ENCODE measurements at places on chromosomes 11 and 22.

- DNase-seq, result no peak
Observed at GRCh38 chr11:100857236-100858005, 170.3 kb downstream of the ARHGAP42 start.

DNA sequence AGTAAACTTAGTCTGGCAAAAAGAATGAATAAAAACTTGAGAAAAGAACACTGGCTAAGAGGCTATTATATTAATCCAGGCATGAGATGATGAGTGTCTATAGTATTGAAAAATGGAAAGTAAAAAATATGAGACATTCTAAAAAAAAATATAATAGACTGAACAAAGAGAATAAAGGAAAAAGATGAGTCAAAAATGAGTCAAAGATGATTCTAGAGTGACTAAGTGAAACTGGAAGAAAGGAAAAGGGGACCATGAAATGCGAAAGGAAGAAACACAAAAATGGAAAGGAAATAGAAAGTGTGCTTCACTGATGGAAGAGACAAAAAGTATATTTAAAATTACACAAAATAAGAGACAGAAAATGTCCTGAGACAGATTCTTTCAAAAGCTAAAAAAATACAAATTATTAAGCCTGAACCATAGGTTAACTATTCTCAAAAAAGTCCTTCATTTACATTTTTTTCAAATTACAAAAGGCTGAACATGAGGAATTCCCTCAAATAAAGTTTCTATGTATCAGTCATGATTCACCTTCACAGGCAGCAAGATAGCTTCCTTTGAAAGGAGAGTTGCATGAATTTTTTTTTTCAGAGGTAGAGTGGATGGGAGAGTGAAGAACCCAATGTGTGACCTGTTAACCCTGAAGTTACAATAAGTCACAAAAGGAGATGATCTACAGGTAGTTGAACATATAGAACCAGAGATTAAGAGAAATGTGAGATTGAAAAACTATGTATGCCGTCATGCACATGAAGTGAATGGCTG, 75.2 kb downstream of the EIF3M start:
- peak; percentile 65 for DNase-seq

DNA sequence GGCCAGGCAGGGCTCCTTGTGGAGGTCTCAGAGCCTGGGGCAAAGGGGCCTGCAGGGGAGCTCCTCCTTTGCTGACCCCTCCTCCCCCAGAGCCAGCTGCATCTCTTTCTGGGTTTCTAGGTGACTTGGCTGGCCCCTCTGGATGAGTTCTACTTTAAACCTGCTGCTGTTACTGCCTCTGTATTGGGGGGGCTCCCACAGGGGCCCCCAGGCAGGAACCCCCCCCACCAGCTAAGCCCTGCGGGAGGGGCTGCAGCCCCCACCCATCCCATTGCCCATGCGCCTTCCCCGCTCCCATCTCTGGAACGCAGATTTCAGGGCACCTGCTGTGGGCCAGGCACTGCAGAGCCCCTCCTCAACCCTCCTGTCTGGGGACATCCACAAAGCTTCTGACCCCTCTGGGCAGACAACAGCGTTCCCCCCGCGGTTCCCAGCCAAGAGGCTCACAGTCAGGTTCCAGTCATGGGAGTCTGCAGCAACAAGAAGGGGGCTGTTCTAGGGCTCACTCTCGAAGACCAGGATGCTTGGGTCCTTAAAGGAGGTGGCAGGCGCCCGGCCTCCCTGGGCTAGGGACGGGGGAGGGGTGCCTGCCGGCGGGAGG, 815 bp upstream of the PLCB3 start:
- no peak for DNase-seq

- DNase-seq, result peak; percentile 32
Observed at GRCh38 chr11:119091178-119091577, 6.5 kb downstream of the HMBS start.

GRCh38 chr22:45692549-45692948, 20.9 kb downstream of the ATXN10 start:
- peak; percentile 55 for DNase-seq

DNA sequence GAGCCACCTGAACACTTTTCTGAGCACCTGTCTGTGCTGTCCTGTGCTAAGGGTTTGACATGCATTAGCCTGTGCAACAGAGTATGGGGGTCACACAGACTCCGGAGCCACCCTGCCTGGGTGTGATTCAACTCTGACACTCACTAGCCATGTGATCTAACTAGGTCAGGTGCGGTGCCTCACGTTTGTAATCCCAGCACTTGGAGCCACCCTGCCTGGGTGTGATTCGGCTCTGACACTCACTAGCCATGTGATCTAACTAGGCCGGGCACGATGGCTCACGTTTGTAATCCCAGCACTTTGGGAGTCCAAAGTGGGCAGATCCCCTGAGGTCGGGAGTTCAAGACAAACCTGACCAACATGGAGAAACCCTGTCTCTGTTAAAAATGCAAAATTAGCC, 11.4 kb downstream of the UBE2L6 start:
- DNase-seq, result no peak

DNA sequence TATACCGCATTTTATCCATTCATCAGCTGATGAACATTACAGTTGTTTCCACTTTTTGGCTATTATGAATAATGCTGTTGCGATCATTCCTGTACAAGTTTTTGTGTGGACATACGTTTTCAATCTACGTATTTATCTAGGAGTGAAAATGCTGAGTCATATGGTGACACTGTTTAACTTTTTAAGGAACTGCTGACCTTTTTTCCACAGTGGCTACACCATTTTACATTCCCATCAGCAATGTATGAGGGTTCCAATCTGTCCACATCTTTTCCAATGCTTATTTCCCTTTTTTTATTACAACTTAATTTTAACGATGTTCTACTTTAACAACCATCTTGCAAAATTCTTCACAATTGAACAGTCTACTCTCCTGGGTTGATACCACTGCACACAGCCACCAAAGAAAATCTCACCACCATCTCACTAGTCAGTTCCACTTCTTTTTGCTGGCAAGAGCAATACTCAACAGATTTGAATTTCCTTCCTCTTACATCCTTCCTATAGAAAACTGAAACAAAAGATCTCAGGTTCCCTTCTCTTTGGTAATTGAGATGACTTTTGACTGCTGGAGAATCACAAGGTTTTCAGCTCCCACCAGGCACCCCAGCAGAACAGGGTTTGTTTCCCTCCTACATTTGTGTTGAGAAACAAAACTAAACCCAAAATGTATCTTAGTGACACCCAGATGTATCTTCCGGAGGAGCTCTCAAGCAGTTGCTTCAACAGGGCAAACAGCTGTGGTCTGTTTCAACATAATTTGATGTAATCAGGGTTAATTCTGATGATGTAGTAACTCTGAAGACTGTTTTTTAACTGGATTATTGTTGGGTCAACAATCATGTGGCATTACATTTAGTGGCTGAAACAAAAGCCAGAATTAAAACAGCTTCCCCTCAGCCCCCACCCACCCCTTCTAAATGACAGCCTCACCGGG, 7.0 kb upstream of the GAB2 start:
- peak; percentile 28 for DNase-seq

- DNase-seq, result no peak
Observed at GRCh38 chr22:44033287-44033686, 9.2 kb downstream of the PARVB start.

DNA sequence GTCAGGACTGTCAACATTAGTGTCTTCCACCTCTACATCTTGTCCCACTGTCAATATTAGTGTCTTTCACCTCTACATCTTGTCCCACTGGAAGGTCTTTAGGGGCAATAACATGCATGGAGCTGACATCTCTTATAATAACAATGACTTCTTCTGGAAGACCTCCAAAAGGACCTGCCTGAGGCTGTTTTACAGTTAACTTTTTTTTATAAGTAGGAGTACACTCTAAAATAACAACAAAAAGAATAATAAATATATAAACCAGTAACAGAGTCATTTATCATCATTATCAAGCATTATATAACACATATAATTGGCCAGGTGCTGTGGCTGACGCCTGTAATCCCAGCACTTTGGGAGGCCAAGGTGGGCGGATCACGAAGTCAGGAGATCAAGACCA, 57.5 kb downstream of the PAK1 start:
- DNase-seq, result no peak

DNA sequence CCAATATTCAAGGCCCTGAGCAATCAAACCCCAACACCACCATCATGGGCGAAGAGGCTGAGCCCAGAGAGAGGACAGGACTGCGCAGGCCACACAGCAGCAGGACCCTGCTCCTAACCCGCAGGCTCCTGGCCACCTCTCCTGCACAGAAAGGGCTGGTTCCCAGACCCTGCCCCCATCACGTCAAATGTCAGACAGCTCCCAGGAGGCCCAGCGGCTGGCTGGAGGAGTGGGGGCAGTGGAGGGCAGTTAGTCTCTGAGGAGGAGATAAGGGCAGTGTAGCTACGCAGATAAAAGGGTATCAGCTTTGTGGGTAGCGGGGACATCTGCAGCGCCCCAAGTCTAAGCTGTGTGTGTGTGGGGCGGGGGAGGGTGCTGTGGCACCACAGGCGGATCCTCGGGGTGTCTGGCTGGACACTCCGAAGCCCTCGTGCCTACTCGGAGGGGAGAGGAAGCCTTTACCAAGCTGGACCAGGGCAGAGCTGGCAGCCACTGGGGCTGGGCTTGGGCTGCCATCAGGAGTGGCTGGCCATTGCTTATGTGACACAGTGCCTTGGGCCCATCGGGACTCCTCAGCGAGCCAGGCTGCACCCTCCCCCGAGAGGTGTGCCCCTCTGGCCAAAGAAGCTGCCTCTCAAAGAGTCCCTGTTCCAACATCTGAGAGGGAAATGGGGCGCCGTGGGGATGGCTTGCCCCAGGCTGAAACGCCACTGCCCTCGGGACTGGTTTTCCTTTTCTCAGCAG, 21.5 kb downstream of the FADS3 start:
- no peak for DNase-seq

DNA sequence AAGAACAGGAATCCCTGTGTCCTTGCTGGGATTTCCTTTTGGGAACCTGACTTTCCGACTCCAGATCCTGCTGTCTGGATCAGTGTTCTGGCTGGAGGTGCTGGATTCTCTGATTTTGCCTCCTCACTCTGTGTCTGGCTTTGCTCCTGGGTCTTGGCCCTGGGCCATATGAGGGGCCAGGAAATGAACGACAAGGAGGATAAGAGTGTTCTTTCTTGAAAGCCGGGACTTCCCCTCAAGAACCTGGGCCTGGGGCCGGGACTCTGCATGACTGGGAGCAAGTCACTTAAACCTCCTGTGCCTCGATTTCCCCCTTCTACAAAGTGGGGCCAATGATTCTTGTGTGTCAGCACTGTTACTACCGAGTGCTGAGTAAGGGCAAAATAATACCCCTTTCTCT, 2.9 kb upstream of the MYO7A start:
- DNase-seq, result no peak

GRCh38 chr22:48760481-48761390, 1066.9 kb downstream of the BRD1 start:
- no peak for DNase-seq

GRCh38 chr11:67983951-67984350, 19.9 kb downstream of the UNC93B1 start:
- no peak for DNase-seq

DNA sequence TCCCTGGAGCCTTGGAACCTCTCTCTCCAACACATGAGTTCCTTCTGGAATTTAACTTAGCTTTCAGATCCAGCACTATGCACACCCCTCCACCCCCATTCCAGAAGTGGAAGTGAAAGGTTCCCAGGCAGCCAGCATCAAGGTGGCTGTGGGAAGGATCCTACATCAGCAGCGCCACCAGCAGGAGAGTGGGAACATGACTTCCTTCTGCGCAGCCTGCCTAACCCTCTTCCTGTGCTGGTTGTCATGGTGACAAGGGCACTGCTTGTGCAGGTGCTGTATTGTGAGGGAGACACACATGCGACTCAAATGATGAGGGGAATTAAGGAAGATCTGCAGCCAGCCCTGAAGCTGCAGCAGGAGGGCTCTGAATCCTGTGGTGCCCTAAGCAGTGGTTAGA, 904.5 kb upstream of the API5 start:
- DNase-seq, result no peak

DNA sequence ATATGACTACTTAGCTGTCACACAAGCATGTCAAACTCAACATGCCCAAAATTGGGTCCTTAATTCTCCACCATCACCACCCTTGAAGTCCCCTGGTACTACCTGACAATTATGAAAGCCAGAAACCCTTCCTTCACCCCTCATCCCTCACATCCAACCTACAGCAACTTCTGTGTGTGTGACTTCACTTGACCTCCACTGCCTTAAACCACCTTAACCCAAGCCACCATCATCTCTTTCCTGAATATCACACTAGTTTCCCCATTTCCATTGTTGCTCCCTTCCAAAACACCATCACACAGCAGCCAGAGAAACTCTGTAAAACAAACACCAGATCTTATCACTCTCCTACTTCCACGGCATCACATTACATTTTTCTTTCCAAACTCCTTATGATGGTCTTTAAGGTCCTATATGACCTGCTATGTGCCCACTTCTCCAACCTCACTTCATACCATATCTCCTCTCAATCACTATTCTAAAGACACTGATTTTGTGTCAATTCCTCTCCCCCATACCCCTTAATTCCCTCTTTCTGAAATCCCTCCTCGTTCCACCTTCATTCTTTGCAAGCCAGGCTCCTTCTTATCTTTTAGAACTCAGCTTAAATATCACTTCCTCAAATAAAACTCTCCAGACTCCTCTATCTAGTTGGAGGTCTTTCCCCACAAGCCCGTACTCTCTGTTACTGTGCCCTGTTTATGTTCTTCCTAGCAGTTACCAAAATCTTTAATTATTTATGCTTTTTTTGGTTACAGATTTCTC, 124.9 kb downstream of the RBFOX2 start:
- DNase-seq, result no peak

DNA sequence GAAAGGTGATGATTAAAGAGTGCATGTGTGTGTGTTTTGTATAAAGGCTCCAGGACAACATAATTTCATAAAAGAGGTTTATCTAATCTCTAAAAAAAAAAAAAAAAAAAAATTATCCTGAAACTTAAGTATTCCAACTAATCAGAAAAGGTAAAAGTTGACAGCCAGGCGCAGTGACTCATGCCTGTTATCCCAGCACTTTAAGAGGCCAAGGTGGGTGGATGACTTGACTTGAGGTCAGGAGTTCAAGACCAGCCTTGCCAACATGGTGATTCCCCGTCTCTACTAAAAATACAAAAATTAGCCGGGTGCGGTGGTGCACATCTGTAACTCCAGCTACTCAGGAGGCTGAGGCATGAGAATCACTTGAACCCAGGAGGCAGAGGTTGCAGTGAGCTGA, 632.7 kb upstream of the CHORDC1 start:
- no peak for DNase-seq
